ENCODE measurements at places on chromosomes 4 and X. TPM values are rescaled to one million over a fixed set of nuclear protein-coding genes. Genes with fewer than 3 reads are reported as not detected.

- DNase-seq, result no peak
These were observed 79.6 kb upstream of the SPANXN2 start for GRCh38 chrX:143800150-143800549.

- no peak for DNase-seq
These were observed 114.4 kb downstream of the NAA11 start for GRCh38 chr4:79211490-79211889.

- no peak for DNase-seq
These were observed 8.0 kb downstream of the SFRP2 start for GRCh38 chr4:153780876-153781275.

DNA sequence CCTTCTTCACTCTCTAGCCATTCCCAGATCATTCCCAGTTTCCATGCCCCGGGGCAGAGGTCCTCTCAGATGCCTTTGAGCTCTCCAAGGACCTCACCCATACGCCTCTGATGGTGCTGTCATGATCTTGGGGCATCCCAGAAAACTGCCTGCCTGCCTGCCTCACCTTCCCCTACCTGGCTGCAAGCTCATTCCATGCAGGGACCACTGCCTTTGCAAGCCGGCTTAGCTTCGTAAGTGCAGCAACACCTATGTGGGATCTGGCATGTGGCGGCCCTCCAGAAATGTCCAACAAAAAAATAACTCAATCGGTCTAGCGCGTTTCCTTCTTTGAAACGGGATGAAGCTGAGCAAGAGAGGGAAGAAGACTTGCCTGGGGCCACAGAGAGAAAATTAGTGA lies 53.0 kb downstream of the C4orf50 start:
- DNase-seq, result no peak

- DNase-seq, result no peak
These were observed 93.0 kb downstream of the HDAC8 start for GRCh38 chrX:72479324-72480274.

UBE2A gene
- total RNA-seq, result 37.3 TPM

ADH4 gene
- total RNA-seq, result 9.4 TPM

APLN gene
- total RNA-seq, result 1.2 TPM

BMX gene
- 8.7 TPM for total RNA-seq

BEX1 gene
- total RNA-seq, result 1.2 TPM
